ENCODE measurements at places on chromosomes 4 and X.

GRCh38 chr4:81179326-81179725, 35.7 kb downstream of the PRKG2 start:
- DNase-seq = no peak

GRCh38 chr4:7933651-7934510, 5.8 kb downstream of the AFAP1 start:
- DNase-seq = no peak

DNA sequence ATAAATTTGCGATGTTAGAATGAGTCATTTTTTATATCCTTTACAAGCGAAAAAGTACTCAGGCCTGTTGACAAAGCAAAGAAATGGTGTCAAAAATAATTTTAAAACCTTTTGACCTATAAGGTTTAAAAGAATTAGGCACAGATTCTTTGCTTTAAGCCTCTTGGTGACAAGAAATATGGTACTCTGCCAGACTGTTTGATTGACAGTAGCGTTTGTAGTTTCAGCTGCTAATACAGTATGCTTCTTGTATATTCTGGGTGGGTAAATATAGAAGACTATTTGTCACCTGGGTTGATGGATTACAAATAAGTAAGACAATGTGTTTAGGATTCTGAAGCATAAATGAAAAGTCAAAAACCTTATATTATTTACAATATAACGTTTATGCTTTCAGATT, 193.1 kb upstream of the PITX2 start:
- no peak for DNase-seq

DNA sequence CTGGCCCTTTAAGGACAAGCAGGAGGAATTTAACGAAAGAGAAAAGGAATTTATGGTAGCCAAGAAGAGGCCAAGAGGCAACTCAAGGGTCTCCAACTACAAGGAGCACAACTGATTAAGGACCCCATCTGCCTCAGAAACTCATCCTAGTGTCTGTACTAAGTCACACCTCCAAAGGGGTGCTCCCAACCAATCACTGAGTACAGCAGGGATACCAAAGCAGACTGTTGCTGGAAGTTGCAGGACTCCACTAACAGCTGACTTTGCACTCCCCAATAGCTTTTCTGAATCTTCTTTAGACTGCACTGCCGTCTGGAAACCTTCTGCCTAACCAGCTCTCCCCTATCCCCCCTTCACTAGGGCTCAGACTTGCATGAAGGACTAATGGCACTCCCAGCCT, 50.6 kb downstream of the ATP11C start:
- no peak for DNase-seq

DNA sequence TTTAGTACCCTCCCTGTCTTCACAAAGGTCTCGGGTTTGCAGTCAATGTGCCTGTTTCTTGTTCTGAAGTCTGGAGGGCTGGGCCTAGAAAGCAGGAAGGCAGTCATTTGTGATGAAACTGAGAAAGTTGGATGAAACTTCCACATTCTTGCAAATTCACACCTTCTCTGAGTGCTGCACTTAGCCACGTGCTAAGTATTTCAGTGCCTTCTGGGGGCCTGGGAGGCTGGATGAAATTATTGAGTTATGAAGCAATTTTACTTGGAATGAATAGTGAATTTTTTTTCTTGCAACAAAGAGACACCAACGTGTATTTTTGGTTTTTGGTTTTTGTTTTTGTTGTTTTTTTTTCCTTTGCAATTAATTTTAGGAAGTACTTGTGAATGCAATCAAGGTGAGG, 71.2 kb downstream of the MSX1 start:
- DNase-seq = no peak

DNA sequence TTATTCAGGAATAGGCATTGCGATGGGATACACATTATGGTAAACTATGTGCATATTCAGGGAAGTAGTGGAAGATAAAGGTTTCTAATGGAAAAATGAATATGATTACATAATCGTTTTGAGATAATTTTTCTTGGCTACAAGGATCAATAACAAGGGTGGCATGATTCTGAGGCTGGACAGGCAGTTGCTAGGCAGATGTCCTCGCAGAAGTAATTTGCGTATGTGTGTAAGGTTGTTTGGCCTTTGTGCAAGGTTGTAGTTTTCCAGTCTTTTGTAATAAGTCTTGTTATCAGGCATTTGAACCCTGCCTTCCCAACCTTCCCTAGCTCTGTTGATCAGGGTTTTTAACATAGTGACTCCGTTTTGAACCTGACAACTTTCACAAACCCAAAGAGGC, 59.7 kb downstream of the RGS12 start:
- no peak for DNase-seq

GRCh38 chr4:154478128-154478527, 13.5 kb downstream of the DCHS2 start:
- DNase-seq = no peak

DNA sequence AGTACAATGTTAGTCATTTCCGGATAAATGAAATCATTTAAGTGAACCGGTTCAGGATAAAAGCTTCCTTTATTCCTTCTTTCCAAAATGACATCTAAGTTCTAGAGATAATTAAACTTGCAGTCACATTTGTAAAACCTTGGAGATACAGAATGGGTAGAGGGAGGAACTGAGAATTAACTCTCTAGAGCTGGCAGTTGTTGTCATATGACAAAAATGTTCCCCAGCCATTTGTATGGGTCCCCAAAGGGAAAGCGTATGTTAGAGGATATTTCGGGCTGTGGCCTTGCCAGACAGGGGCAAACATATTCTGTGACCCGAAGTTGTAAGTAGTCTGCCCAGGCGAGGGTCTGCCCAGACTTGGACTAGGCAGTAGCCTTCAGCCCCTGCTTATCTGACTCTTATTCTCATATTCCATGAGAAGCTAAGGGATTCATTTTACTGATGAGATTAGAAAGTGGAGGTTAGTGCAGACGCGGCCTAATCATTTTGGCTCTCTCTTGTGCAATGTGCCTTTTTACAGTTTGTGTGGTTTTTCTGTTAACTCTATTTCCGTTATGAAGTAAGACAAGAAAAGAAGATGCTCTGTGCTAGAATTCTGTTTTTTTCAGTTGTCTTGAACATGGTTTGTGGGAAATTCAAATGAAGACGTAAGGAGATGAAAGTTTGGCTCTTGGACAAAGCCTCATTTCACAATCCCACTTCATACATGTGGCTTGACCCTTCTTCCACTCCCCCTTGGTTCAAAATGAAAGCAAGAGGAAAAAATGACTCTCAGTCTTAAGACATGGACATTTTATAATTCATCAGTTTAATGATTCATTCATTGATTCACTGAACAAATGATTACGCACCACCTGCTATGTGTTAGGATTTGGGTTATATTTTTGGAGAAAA, 2394.2 kb upstream of the AGA start:
- no peak for DNase-seq

- DNase-seq = no peak
Observed at GRCh38 chrX:48702032-48702431, 5.5 kb downstream of the SUV39H1 start.

DNA sequence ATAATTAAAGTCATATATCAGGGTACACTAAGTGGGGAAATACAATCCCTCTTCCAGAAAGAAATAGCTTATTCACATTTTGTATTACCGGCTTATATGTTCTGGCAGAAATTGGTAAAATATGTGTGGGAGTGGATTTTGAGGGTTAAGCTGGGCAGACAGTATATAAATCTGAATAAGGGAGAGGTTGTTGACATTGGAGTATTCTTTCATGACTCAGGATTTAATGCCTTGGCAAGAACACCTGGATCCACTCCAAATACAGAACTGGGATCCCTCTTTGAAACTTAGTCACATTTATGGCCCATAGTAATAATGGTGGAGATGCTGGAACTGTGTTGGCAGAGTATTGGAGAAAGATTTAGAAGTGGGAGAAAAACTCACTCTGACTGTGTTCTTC, 54.3 kb upstream of the TET2 start:
- DNase-seq = no peak

- DNase-seq = no peak
Observed at GRCh38 chrX:55167124-55167803, 52.9 kb upstream of the PAGE5 start.

- DNase-seq = no peak
Observed at GRCh38 chrX:42857766-42858165, 79.8 kb upstream of the PPP1R2C start.
